ENCODE measurements at places on chromosomes 3 and 15.

GRCh38 chr15:77528290-77528967, 104.3 kb downstream of the LINGO1 start:
- H3K4me1 ChIP-seq = no peaks in the 10 kb centered on the region
- H3K36me3 ChIP-seq = no peaks in the 10 kb centered on the region
- H3K4me3 ChIP-seq = no peak overlapping the region
- no peaks in the 10 kb centered on the region for H3K27me3 ChIP-seq
- no peak overlapping the region for H3K27ac ChIP-seq
- DNase-seq = no peak

DNA sequence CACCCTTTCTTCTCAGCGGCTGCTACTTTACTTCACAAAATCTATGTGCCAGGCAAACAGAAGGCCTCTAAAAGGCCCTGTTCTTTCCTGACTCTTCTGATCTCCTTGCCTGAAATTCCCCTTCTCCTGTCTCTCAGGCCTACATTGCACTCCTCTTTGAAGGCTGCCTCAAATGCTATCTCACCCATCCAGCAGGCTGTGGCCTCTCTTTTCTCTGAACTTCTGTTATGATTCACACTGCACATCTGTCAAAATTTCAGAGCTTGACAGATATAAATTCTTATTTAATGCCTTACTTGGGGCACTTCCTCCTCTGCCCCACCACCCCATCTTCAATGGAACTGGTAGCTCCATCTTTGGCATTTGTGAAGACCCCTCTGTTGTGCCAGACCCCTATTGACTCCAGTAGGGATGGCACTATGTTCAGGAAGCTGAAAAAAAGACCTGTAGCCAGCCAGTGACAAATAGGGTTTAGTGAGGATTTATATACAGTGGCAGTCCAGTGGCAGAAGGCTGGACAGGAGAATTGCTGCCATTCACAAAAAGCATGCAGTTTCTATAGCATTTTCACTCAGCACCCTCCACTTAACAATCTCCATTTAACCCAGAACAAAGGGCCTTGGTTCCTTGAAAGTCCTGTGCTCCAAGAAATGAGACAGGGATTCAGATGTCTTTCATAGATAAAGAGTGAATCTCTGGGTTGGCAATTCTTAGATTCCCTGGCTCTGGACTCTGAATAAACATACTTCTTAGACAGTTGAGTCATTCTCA, 415.8 kb upstream of the GRM7 start:
- no peak overlapping the region for H3K4me3 ChIP-seq
- no peaks in the 10 kb centered on the region for H3K27me3 ChIP-seq
- DNase-seq = no peak
- no peak overlapping the region for H3K27ac ChIP-seq
- H3K4me1 ChIP-seq = no peaks in the 10 kb centered on the region
- H3K36me3 ChIP-seq = no peaks in the 10 kb centered on the region

DNA sequence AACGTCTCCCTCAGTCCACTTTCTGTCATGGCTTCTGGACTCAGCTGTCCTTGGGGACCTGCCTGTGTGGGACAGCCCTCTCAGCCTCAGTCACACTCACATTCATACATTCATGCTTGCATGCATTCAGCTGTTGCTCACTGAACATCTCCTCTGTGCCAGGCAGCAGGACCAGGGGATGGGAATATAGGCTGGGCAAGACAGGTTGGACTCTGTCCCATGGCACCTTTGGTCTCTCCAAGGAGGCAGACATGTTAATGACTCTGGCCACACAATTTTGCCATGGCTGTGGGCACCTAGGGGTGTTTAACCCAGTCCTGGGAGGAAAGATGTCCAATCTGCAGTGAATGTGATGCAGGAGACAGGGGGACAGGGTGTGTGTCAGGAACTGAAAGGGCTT, 7.8 kb upstream of the DNAH1 start:
- no peak for DNase-seq
- H3K4me3 ChIP-seq = no peak overlapping the region
- no peak overlapping the region for H3K27ac ChIP-seq

DNA sequence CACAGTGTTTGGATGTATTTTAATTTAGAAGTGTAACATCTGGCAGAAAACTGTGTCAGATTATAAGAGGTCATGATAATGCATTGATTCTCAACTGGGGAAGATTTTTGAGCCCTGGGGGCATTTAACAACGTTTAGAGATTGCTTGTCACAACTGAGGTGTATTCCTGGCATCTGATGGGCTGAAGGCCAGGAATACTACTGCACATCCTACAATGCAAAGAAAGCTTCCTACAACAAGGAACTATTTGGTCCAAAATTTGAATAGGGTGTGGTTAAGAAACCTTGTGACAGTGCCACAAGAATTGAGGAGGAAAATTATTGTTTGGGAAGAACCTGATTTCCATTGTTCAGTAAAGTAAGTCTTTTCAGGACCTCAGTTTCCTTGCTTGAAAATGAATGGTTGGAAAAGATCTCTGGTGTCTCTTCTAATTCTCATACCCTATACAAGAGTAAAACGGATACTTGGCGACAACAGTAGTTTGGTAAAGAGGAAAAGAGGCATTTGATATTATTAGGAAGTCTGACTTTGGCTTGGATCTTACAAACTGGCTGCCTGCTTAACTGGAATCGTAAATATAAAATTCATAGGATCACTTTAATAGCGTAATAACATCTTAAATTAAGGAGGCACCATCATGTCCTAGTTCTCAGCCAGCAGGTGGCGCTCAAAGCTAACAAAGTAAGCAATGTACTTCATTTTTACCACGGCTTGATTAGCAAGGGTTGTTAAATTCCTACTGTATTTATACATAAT, 4.3 kb downstream of the DAZL start:
- H3K36me3 ChIP-seq = no peaks in the 10 kb centered on the region
- H3K27me3 ChIP-seq = no peaks in the 10 kb centered on the region
- no peak overlapping the region for H3K4me3 ChIP-seq

- no peaks in the 10 kb centered on the region for H3K27me3 ChIP-seq
- no peak overlapping the region for H3K4me3 ChIP-seq
- no peak for DNase-seq
These were observed 464.1 kb upstream of the RARB start for GRCh38 chr3:24963762-24964625.

DNA sequence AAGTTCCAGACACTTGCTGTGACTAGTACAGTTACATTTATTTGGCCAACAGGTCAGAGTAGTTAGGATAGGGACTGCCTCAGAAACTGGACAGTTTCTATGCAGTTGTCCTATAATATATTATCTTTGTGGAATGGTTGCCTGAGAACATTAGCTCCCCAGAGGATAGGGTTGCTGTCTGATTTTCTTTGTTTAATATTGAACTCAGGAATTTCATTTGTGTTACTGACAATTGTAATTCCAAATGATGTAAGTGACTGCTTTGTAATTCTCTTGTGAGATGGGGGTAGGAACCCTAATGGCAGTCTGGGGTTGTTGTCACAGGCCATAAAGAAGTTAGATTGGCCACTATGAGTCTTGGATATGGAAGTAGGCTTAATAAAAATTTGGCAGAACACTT, 2.2 kb downstream of the NXPE3 start:
- H3K4me1 ChIP-seq = no peaks in the 10 kb centered on the region
- DNase-seq = no peak
- no peaks in the 10 kb centered on the region for H3K27me3 ChIP-seq
- H3K36me3 ChIP-seq = no peaks in the 10 kb centered on the region

DNA sequence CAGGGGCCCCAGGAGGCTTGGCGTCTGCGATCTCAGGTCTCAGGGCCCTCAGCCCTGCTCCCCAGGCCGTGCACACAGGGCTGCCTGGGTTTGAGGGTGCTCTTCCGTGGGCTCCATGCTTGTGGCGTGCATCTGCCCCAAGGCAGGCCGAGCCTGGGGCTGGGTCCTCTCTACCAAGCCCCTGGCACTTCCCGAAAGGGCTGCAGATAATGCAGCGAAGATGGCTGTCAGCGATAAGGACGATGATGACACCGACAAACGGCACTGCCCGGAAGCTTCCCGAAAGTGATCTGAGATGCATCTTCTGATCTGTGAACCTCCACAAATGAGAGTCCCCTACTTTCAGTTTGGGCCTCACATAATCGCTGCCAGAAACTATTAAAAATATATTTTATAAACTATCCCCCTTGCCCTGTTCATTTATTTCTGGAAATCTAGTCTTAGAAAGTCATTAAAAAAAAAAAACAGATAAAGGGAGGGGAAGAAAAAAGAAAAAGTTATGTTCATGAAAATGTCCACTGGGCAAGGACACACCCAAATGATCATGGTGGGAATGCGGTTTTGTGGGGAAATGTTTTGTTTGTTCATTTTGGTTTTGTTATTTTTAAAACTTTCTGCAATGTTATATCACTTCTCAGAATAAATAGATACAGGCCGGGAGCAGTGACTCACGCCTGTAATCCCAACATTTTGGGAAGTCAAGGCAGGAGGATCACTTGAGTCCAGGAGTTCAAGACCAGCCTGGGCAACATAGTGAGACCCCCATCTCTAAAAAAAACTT, 51.5 kb downstream of the RPN1 start:
- no peak for DNase-seq
- no peaks in the 10 kb centered on the region for H3K4me1 ChIP-seq
- no peak overlapping the region for H3K27ac ChIP-seq
- H3K27me3 ChIP-seq = no peaks in the 10 kb centered on the region

DNA sequence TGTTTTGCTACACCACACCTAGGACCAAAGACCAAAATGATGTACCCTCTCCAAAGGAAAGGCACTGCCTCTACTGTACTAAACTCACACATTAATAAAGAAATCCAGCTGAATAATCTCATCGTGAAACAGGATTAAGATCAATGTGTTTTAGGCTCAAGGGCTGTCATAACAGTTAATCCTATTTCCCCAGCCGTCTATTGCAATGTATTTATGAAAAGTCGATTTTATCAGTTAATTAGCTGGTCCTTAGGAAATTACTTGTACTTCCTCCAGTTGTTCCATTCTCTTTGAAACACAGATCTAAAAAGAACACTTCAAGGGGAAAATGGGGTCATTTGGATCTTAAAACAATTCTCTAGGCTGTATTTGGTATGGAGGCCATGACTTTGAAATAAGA, 8.5 kb downstream of the ETV5 start:
- H3K4me1 ChIP-seq = peaks cover 13% of the 10 kb centered on the region
- no peaks in the 10 kb centered on the region for H3K36me3 ChIP-seq

DNA sequence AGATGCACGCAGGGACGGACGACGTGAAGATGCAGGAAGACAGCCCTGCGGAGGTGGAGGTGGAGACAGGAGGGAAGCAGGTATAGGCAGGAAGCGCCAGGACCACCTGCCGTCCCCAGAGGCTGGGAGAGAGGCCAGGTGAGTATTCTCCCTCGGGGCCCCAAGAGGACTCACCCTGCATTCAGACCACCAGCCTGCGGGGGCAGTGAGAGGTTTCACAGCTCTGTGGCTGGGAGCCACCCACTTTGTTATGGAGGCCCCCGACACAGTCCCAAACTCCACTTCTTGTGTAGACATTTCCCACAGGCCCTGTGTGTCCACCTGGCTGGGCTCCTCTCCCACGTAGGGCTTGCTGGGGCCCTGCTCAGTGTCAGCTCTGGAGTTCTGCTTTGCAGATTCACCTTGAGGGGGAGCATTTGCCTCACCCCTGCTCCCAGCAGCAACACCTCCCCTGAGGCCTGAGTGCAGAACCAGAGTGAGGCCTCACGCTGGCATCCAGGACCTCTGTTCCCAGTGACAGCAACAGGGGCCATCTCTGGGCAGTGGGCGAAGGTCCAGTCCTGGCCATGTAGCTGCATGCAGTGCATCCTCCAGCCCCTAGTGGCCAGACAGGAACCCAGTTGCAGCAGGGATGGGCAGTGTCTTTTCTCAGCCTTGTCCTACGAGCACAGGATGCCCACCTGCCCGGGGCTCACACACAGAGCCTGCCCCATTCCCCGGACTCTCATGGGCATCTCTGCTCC, 119.4 kb upstream of the IQSEC1 start:
- H3K27ac ChIP-seq = no peak overlapping the region
- H3K27me3 ChIP-seq = no peaks in the 10 kb centered on the region
- no peaks in the 10 kb centered on the region for H3K4me1 ChIP-seq
- H3K4me3 ChIP-seq = no peak overlapping the region
- no peak for DNase-seq
- H3K36me3 ChIP-seq = no peaks in the 10 kb centered on the region

GRCh38 chr3:156151824-156152428, 31.5 kb downstream of the KCNAB1 start:
- no peaks in the 10 kb centered on the region for H3K27me3 ChIP-seq
- H3K4me1 ChIP-seq = no peaks in the 10 kb centered on the region
- DNase-seq = peak; percentile 58
- no peak overlapping the region for H3K4me3 ChIP-seq
- no peak overlapping the region for H3K27ac ChIP-seq
- no peaks in the 10 kb centered on the region for H3K36me3 ChIP-seq

- H3K4me3 ChIP-seq = no peak overlapping the region
- no peak for DNase-seq
- H3K4me1 ChIP-seq = no peaks in the 10 kb centered on the region
- H3K36me3 ChIP-seq = no peaks in the 10 kb centered on the region
- H3K27ac ChIP-seq = no peak overlapping the region
These were observed 34.1 kb downstream of the CCDC191 start for GRCh38 chr3:114022145-114022802.

- H3K4me1 ChIP-seq = peaks cover 5% of the 10 kb centered on the region
- H3K36me3 ChIP-seq = no peaks in the 10 kb centered on the region
- no peak overlapping the region for H3K27ac ChIP-seq
- H3K4me3 ChIP-seq = no peak overlapping the region
- no peak for DNase-seq
- peaks cover 12% of the 10 kb centered on the region for H3K27me3 ChIP-seq
These were observed 2.1 kb downstream of the SCN5A start for GRCh38 chr3:38647217-38647970.

DNA sequence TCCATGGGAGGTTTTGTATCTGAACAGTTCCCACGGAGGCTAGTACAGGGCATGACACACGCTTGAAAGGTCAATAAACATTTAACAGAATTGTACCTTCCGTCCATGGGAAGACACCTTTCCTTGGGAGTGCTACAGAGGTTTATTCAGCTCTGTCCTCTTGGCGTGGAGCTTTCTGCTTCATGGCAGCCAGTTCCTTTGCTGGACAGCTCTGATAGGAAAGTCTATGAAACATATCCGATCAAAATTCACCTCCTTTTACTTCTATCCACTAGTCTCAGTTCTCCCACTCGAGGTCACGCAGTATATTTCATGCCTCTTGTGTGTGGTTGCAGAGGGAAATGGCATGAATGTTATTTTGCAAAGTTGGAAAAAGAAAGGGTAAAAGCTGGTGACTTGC, 91.2 kb downstream of the PEX5L start:
- no peak for DNase-seq
- no peak overlapping the region for H3K4me3 ChIP-seq
- H3K27me3 ChIP-seq = no peaks in the 10 kb centered on the region
- H3K4me1 ChIP-seq = no peaks in the 10 kb centered on the region

- H3K27me3 ChIP-seq = no peaks in the 10 kb centered on the region
- no peak for DNase-seq
- no peak overlapping the region for H3K27ac ChIP-seq
- no peaks in the 10 kb centered on the region for H3K36me3 ChIP-seq
These were observed 28.6 kb downstream of the GALNT15 start for GRCh38 chr3:16203031-16203430.

GRCh38 chr15:61309617-61310016, 80.5 kb upstream of the RORA start:
- no peaks in the 10 kb centered on the region for H3K27me3 ChIP-seq
- no peak for DNase-seq
- no peak overlapping the region for H3K27ac ChIP-seq
- H3K4me3 ChIP-seq = no peak overlapping the region
- no peaks in the 10 kb centered on the region for H3K4me1 ChIP-seq

DNA sequence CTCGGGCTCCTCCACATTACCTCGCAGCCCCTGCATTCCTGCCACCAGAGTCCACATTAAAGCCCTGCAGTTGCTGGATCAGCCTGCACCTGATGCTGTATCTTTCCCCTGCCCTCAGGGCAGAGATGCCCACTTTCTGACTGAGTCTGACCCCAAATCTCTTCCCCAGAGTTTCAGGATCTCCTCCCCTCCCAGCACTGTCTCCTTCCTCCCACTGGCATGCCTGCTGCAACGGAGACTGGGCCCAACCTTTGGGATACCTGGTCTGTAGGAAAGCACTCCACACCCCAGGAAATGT, 20.6 kb upstream of the GP9 start:
- no peaks in the 10 kb centered on the region for H3K36me3 ChIP-seq
- H3K27me3 ChIP-seq = no peaks in the 10 kb centered on the region
- no peak for DNase-seq

All from colonic mucosa (tissue), 4 donors.